ENCODE measurements at places on chromosomes 1 and 21.

GRCh38 chr21:39115576-39116235 is 67.5 kb downstream of the PSMG1 start:
- no peak overlapping the region for H3K4me3 ChIP-seq
- no peaks in the 10 kb centered on the region for H3K27me3 ChIP-seq
- no peaks in the 10 kb centered on the region for H3K4me1 ChIP-seq
- DNase-seq: no peak

GRCh38 chr1:184028854-184029623 is 8.5 kb downstream of the COLGALT2 start:
- H3K27ac ChIP-seq: no peak overlapping the region
- no peak for DNase-seq
- H3K36me3 ChIP-seq: no peaks in the 10 kb centered on the region
- no peaks in the 10 kb centered on the region for H3K4me1 ChIP-seq

DNA sequence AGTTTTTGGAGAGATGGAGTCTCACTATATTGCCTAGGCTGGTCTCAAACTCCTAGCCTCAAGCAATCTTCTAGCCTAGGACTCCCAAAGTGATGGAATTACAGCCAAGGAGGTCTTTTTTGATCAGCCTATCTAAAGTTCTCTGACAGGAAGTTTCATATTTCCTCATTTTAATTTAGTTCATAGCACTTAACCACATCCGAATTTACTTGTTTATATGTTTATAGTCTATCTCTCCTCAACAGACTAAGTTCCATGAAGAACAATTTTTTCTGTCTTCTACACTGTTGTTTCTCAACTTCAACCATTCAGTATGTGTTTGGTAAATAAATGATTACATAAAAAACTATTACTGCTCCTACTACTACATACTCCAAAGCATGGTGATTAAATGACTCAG is 47.9 kb downstream of the GON4L start:
- peaks cover 12% of the 10 kb centered on the region for H3K36me3 ChIP-seq
- H3K4me3 ChIP-seq: no peak overlapping the region
- no peak for DNase-seq
- H3K4me1 ChIP-seq: no peaks in the 10 kb centered on the region
- no peaks in the 10 kb centered on the region for H3K27me3 ChIP-seq

DNA sequence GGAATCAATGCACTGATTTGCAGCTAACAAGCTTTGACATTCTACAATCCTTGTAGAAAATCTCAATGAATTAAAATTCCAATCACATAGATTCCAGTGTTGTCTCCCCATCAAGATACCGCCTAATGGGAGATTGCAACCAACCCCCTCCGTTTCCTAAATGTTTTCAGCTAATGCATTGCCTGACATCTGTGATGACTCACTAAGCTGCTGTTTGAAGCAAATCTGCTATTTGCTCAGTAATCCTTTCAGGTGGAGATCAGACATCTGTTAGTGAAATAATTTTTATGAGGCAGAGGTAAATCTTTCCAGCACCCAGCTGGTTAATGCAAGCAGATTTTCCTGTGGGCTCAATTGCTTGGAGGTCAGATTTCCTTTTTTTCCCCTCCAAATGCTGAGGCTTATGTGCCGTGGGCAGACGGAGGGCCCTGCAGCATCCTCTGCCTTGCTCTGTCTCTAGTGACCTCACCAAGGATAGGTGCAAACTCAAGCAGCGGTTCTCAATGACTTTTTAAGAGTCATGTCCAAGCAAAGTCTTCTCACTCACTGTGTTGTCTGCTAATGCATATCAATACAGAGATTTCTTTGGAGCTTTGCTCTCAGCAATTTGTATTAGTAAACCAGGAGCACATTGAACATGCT is 91.1 kb upstream of the RAB3GAP2 start:
- no peak overlapping the region for H3K4me3 ChIP-seq
- H3K27ac ChIP-seq: no peak overlapping the region
- H3K27me3 ChIP-seq: no peaks in the 10 kb centered on the region
- no peak for DNase-seq

DNA sequence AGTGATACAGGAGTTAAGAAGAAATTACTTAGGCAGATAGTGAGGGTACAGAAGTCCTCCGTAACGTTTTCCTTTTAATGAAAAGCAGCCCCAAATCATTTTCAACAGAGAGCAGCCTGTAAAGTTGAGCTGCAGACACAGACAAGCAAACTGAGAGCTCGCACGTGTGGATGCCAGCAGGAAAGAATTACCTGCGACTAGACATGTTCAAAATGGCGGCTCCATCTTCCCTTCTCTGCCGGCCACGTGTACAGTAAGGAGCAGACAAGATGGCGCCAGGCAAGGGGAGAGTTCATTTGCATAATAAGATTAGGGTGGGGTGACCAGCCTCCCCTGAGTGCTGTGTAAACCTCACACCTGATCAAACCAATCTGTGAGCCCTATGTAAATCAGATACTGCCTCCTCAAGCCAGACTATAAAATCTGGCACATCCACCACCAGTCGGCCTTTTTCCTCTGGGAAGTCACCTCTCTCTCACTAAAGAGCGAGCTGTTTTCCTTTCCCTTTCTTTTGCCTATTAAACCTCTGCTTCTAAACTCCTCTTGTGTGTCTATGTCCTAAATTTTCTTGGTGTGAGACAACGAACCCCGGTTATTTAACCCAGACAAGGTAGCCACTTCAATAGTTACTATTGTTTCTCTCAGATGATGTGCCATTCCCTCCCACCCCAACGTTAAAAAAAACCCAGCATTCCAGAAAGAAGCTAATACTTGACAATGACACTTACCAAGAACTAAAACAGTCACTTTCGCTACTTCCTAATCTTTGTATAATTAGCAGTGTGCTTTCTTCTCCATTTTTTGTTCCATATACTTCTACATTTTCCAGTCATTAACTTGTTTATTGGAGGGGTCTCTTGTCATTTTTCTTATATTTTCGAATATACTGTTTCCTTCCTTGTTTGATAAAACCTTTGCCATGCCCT is 27.4 kb downstream of the DUSP10 start:
- DNase-seq: no peak
- H3K27me3 ChIP-seq: no peaks in the 10 kb centered on the region
- H3K4me3 ChIP-seq: no peak overlapping the region
- peaks cover 15% of the 10 kb centered on the region for H3K36me3 ChIP-seq

GRCh38 chr1:212482637-212483441 is 50.1 kb downstream of the NENF start:
- no peak for DNase-seq
- no peaks in the 10 kb centered on the region for H3K4me1 ChIP-seq
- H3K27ac ChIP-seq: no peak overlapping the region
- no peaks in the 10 kb centered on the region for H3K36me3 ChIP-seq
- H3K27me3 ChIP-seq: no peaks in the 10 kb centered on the region

- H3K27me3 ChIP-seq: no peaks in the 10 kb centered on the region
- H3K4me3 ChIP-seq: peak overlapping the region; percentile 88
- H3K36me3 ChIP-seq: no peaks in the 10 kb centered on the region
- H3K4me1 ChIP-seq: peaks cover 30% of the 10 kb centered on the region
- peak overlapping the region; percentile 77 for H3K27ac ChIP-seq
These were observed 775 bp upstream of the TMEM63A start for GRCh38 chr1:225882694-225883615.

GRCh38 chr1:207923561-207923960 is 12.6 kb upstream of the CD34 start:
- H3K4me3 ChIP-seq: no peak overlapping the region
- H3K4me1 ChIP-seq: no peaks in the 10 kb centered on the region

DNA sequence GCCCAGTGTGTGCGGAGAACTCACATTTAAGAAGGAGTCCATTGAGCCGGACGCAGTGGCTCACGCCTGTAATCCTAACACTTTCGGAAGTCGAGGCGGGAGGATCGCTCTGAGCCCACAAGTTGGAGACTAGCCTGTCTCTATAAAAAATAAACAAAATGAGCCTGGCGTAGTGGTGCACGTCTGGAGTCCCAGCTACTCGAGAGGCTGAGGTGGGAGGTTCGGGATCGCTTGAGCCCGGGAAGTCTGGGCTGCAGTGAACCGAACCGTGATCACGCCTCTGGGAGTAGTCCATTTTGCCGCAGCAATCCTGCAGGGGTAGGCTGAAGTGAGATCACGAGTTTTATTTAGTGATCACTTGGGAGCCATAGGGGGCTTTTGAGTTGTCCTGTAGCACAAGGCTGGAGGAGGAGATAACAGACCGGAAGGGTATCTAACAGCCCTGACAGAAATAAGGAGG is 497 bp upstream of the FUCA1 start:
- H3K27me3 ChIP-seq: no peaks in the 10 kb centered on the region
- H3K27ac ChIP-seq: no peak overlapping the region
- H3K4me1 ChIP-seq: peaks cover 10% of the 10 kb centered on the region
- no peaks in the 10 kb centered on the region for H3K36me3 ChIP-seq
- H3K4me3 ChIP-seq: peak overlapping the region; percentile 77

DNA sequence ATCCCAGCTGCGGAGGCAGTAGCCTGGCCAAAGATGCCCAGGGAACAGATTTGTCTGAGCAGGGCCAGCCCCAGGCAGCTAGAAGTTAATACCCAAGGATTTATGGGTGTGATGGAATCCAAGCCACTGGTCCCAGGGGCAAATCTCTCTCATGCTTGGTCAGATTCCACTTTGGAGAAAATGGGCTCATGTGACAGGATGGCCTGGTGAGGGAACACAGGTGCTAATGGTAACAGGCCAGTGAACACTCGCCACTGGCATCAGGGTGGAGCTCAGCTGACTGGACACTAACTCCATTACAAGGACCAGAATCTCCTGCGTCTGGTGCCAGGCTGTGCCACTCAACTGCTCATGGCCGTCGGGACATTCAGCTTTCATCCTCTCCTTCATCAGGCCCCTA is 12.0 kb downstream of the MDM4 start:
- H3K27ac ChIP-seq: no peak overlapping the region
- no peaks in the 10 kb centered on the region for H3K27me3 ChIP-seq
- peaks cover 19% of the 10 kb centered on the region for H3K36me3 ChIP-seq
- H3K4me1 ChIP-seq: peaks cover 37% of the 10 kb centered on the region
- no peak overlapping the region for H3K4me3 ChIP-seq

DNA sequence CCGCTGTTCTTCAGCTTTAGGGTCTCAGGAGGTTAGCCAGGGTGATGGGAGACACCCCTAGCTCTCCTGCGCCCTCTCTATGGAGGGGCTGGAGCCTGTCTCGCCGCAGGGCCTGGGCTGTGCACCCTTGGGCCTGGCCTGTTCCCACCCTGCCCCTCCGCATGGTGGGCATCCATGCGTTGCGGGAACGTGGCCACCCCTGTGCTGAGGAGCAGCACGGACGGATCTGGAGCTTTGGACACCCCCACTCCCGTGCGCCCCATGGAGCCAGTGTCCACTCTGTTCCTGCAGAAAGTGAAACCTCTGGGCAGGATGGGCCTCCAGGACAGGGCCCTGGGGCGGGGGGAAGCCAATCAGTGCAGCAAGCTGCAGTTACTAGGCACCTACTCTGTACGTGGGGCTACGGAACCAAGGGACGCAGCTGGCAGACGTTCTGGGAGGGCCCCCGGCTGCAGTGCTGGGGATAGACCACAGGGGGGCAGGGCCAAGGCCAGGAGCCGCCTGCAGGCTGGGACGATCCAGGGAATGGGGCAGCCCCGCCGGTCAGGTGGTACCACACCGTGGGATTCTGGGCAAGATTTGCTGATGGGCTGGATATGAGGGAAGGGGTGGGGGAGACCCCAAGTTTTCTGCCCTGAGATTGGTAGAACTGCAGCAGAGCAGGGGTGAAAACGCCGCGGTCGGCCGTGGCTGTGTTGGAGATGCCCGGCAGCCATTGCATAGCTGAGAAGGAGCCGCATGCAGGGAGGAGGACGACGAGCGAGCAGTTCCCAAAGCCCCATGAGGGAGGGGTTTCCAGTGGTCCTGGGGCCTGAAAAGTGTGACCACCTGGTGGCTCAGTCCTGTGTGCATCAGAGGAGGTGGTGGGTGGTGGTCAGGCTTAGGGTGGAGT is 43.3 kb downstream of the TP73 start:
- H3K27ac ChIP-seq: no peak overlapping the region
- no peak for DNase-seq
- no peaks in the 10 kb centered on the region for H3K36me3 ChIP-seq
- no peaks in the 10 kb centered on the region for H3K4me1 ChIP-seq
- no peak overlapping the region for H3K4me3 ChIP-seq
- H3K27me3 ChIP-seq: no peaks in the 10 kb centered on the region

GRCh38 chr1:59814901-59815825 is at the start of gene HOOK1:
TSS of gene HOOK1 (plus strand) at chr1:59814949. CDS start at chr1:59815118, 169 bp downstream.
- H3K27ac ChIP-seq: no peak within 1 kb of the TSS
- no peaks in the 10 kb centered on the region for H3K36me3 ChIP-seq
- H3K27me3 ChIP-seq: no peaks in the 10 kb centered on the region

- no peak overlapping the region for H3K27ac ChIP-seq
- no peaks in the 10 kb centered on the region for H3K27me3 ChIP-seq
- H3K36me3 ChIP-seq: no peaks in the 10 kb centered on the region
- H3K4me1 ChIP-seq: peaks cover 5% of the 10 kb centered on the region
These were observed 10.4 kb downstream of the CBR3 start for GRCh38 chr21:36145259-36145658.

GRCh38 chr21:45014747-45015468 is 59.5 kb upstream of the ADARB1 start:
- H3K27ac ChIP-seq: no peak overlapping the region
- no peaks in the 10 kb centered on the region for H3K4me1 ChIP-seq
- DNase-seq: no peak
- H3K36me3 ChIP-seq: no peaks in the 10 kb centered on the region
- H3K4me3 ChIP-seq: no peak overlapping the region

GRCh38 chr1:172135076-172135672 is 285.3 kb upstream of the C1orf105 start:
- H3K27me3 ChIP-seq: no peaks in the 10 kb centered on the region
- H3K4me1 ChIP-seq: no peaks in the 10 kb centered on the region
- H3K36me3 ChIP-seq: no peaks in the 10 kb centered on the region
- no peak overlapping the region for H3K4me3 ChIP-seq

DNA sequence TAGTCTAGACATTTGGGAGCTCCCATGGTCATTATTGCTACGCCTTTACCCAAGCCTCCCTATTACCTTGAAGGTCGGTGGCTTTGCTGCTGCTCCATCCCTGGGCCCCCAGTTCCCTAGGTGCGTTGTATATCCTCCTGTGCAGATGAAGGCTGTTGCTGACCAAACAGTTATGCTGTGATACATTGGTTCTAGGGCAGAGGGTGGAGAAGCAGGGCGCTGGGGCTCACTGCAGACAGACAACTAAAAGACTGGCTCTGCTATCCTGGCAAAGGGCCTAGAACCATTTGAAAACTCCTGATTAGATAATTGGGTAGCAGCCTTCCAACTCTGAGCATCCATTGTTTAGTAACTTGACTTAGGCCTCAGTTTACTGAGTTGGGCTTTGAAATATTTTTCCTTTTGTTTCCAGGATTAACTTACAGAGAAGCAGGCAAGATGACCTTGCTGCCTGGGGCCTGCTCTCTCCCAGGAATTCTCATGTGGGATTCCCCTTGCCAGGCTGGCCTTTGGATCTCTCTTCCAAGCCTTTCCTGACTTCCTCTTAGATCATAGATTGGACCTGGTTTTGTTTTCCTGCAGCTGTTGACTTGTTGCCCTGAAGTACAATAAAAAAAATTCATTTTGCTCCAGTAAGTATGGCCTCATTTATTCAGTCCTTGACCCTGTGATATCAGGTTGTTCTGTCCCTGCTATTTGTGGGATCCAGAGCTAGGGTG is 15.5 kb downstream of the CHI3L2 start:
- DNase-seq: no peak
- H3K27ac ChIP-seq: no peak overlapping the region
- peaks cover 11% of the 10 kb centered on the region for H3K36me3 ChIP-seq
- no peaks in the 10 kb centered on the region for H3K27me3 ChIP-seq
- H3K4me3 ChIP-seq: no peak overlapping the region

- H3K4me1 ChIP-seq: no peaks in the 10 kb centered on the region
- H3K4me3 ChIP-seq: no peak overlapping the region
- H3K27ac ChIP-seq: no peak overlapping the region
- no peak for DNase-seq
- no peaks in the 10 kb centered on the region for H3K27me3 ChIP-seq
- H3K36me3 ChIP-seq: no peaks in the 10 kb centered on the region
These were observed 10.7 kb upstream of the PLXNA2 start for GRCh38 chr1:208254862-208255261.
